ENCODE measurements at places on chromosomes 16 and 17.

DNA sequence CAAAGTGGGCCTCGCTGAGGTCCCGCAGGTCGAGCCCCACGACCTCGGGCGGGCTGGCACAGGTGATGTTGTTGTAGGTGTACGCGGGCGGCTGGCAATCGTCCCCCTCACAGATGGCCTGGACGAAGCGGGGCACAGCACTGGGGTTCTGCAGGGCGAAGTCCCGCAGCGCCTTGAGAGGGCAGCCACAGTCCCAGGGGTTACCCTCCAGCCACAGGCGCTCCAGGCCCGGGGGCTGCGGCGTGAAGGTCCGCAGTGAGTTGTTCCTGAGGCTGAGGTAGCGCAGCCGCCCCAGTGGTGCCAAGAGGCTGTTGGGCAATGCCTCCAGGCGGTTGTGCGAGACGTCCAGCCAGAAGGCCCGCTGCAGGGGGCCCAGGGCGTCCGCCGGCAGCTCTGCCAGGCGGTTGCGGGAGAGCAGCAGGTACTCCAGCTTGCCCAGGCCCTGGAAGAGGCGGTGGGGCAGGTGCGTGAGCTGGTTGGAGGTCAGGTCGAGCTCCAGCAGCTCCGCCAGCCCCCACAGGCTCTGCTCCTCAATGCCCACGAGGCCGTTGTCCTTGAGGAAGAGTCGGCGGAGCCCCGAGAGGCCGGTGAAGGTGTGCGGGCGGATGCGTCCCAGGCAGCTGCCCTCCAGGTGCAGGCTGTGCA is 2.8 kb downstream of the IGFALS start:
- no peak for DNase-seq

DNA sequence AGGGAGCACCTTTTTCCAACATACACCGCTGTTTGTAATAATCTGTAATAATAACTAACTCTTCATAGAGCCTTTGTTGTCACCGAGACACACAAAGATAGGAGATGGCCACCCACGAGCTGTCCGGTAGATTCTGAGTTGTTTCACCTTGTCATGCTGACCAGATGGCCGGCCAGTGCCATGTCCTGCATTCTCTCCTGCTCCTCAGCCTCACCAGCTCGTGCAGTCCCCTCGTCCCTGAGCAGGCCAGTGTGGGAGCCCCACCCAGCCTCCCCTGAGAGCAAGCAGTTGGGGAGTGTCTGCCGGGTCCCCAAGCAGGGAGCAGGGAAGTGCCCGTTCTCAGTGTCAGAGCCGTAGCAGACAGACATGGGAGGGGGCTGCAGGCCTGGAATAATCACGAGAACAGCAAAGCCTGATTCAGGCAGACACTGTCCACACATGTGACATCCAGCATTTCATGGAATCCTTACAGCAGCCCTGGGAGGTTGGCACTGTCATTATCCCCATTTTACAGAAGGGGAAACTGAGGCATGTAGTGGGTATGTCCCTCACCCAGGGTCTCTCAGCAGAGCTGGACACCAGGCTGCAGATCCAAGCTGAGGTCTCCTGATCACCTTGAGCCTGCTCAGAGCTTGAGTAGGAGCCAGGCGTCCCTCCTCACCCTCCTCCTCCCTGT is 178.5 kb upstream of the CIBAR2 start:
- no peak for DNase-seq

- no peak for DNase-seq
These were observed 19.2 kb downstream of the HNF1B start for GRCh38 chr17:37725601-37726146.

- DNase-seq = no peak
These were observed 37.9 kb downstream of the ELAC2 start for GRCh38 chr17:12979826-12980500.

DNA sequence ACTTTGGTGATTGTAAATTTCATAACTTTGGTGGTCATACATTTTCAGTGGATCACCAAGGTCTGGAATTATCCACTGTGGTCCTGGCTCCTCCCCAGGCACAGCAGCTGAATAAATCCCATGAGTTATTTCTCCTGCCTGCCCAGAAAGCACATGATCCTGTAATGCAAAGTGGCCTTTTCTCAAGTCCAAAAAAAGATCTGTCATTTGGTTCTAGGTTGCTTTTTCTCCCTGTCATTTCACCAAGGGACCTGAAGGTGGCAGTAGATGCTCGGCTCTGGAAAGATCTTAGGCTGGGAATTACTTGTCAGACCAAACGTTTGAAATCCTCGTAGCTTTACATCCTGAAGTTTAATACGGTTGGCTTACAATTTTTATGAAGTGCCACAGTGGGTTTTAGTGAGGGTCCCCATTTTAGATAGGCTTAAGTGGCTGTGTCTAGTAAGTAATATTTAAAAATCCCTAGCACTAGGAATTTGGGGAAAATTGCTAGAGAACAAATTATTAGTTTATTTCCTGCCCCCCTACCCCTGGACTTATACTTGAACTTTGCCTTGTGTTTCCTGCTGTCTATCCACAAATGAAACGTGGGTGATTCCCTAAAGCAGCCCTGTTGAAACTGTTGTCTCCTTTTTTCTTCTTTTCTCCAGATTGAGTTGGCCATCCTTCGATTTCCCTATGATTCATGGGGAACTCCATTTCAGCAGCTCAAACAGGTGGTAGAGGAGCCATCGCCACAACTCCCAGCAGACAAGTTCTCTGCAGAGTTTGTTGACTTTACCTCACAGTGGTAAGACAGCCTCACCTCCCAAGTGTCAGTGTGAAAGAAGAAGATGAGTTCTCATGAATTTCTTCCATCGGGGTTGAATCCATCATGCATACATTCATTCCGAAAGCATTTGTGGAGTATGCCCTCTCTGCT is 111.7 kb downstream of the MAP2K6 start:
- no peak for DNase-seq

DNA sequence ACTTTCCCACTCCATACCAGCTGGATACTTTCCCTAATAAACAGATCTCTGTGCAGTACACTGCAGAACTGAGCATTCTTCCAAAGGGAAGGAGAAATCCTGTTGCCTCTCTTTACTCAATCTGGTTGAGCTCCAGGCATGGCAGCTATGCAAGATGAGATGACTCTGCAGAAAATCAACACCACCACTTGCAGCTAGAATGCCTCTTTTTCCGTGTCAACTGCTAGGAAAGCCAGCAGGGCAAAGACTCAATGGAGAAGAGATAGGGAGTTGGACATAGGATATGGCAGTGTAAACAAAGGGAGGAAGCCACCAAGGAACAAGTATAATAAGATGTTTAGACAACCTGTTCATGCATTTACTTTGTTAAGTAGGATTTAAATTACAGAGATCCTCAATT is 40.4 kb upstream of the CORO6 start:
- no peak for DNase-seq

GRCh38 chr16:73390936-73391335 is 343.0 kb upstream of the ZFHX3 start:
- no peak for DNase-seq

DNA sequence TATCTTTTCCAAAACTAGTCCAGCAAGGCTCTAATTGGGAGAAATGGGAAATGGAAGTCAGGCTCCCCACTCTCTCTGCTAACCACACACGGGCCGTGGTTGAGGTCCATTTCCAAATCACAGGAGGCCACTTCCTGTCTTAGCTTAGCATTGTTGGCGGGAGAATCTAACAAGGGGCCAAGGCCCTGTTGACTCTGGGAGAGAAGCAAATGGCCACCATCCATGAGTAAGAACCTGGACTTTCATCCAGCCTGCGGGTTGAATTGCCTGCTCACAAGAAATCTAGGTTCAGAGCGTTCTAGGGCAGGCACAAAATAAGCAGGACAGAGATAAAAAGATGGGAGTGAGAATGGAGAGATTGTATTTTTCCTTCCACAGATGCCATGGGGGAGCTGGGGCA is 5.7 kb downstream of the FAM20A start:
- DNase-seq = no peak

DNA sequence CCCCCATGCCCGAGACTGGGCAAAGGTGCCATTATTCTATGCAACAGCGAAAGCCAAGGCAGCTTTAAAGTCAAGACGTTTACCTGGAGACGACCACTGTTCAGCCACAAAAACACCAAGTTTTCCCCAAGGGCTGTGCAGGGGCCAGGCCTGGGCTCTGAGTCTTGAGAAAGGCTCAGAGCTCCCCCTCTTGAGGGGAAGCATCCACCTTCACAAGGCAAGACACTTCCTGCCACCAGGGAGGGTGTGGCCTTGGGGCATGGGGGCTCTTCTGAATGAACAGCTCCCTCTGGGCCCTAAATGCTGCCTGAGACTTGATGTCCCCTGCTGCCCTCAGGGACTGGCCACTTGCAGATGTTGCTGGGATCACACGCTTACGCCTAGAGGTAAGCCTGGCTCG is 26.5 kb downstream of the PDIA2 start:
- no peak for DNase-seq

GRCh38 chr17:78991017-78991738 is 11.5 kb upstream of the LGALS3BP start:
- no peak for DNase-seq

DNA sequence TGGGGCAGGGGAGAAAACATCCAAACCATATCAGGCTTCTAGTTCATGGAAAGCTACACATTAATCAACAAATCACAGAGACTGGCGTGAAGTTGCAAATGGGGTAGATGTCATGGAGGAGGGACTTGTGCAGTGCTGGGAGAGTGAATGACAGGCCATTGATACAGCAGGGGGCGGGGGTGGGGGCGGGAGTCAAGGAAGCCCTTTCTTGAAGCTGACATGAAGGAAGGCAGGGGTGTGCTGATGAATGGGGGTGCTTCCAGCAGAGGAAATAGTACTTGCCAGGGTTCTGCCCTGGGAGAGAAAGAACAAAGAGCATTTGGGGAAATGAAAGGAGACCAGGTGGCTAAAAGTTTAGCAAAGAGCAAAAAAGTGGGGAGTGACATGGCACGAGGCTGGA is 269.9 kb downstream of the SHISA9 start:
- DNase-seq = no peak

DNA sequence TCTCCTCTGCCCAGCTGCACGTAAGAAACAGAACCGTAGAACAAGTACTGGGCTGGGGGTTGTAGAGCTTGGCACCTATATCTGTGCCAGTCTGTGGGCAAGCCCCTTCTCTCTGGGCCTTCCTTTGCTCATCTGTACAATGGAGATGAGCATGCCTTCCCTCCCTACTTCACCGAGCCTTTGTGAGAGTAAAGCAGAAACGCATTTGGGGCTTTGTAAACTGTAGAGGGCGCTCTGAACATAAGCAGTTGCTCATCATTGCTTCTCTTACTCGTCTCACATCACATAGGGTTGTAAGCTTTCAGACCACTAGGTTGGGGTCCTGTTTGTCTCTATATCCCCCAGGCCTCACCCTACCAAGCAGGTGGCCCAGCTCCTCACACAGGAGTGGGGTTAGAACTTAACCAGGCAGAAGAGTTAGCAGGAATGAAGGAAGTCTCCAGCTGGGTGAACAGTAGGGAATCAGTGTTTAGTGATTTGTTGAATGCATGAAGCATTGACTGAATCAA is 15.1 kb downstream of the SAMD14 start:
- DNase-seq = peak; percentile 39

- no peak for DNase-seq
These were observed 65.0 kb downstream of the PARN start for GRCh38 chr16:14564861-14565687.

GRCh38 chr16:66484453-66485213 is 57.5 kb downstream of the BEAN1 start:
- DNase-seq = no peak

DNA sequence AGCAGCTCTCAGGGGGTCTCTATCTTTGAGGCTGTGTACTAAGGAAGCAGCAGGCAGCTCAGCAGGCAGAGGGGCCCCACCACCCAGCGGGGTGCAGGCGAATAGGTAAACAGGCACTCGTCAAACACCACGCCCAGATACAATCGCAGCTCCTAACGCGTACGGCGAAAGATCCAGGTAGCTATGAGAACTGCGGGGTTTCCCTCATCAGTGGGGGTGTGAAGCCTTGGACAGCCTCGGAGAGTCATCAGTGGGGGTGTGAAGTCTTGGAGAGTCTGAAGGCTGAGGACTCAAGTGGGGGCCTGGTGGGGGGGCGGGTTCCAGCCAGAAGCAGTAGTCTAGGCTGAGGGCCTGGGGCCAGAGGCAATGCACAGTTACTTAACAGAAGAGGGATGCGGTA is 69.0 kb downstream of the RTN4RL1 start:
- no peak for DNase-seq

DNA sequence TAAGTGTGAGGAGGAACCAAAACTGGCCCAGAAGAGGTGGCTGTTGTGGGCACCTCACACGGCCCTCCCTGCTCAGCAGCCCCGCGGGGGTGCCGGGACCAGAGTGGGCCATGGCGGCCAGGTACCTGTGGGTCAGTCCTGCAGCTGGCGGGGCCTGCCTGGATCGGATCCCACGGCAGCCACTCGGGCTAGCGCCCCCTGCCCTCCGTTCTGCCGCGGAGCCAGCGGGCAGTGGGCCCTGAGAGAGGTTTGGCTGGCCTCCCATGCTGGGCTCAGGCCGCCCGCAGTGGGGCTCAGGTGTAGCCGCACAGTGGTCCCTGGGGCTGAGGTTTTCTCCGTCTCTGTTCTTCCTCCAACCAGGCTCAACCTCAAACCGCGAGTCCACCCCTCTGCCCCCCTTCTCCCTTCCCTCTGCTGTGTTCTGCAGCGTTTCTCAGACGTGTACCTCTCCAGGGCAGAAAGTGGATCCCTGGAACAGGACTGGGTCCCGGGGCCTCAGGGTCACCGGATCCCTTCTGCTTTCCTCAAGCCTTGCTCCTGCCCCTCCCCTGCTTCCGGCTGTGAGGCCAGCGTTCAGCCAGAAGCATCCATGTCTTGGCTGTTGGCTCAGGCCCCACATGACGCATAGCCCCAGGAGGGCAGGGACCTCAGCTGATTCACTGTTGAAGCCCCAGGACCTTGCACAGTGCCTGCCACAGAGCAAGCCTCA is 28.6 kb upstream of the ITGA3 start:
- no peak for DNase-seq

DNA sequence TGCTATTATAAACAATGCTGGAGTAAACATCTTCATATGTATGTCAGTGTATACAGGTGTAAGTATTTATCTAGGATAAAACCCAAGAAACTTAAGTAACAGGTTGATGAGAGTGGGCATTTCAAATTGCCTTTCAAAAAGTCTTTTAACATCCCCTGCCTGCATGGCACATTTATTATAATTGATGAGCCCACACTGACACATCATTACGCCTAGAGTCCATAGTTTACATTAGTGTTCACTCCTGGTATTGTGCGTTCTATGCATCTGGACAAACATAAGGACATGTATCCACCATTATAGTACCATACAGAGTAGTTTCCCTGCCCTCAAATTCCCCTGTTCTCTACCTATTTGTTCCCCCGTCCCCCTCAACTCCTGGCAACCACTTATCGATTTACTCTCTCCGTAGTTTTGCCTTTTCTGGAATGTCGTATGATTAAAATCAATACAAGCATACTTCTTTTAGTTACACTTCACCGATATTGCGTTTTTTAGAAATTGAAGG is 53.7 kb downstream of the NACA2 start:
- DNase-seq = no peak

DNA sequence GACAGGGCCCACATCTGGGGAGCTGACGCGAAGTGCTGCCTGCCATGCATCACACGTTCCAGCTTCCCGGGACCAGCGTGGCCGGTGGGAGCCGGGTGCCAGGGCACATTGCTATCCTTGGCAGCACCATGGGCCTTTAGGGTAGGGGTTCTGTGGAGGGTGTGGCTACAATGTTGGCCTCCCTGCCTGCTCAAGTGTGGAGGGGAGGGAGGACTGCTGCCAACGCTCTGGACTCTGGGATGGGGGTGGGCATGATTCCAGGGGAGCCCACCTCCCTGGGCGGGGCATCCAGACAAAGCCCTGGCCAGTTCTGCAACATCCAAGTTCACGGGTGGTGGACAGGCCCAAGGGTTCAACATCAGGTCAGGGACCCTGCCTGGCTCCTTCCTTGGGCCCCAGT is 13.9 kb downstream of the GRB7 start:
- DNase-seq = no peak

GRCh38 chr16:28098171-28098958 is 34.9 kb upstream of the GSG1L start:
- no peak for DNase-seq

- no peak for DNase-seq
These were observed 8.9 kb downstream of the MTHFSD start for GRCh38 chr16:86545954-86546637.

All from T-cell (primary cell).